ENCODE measurements at places on chromosomes 13 and 19.

DNA sequence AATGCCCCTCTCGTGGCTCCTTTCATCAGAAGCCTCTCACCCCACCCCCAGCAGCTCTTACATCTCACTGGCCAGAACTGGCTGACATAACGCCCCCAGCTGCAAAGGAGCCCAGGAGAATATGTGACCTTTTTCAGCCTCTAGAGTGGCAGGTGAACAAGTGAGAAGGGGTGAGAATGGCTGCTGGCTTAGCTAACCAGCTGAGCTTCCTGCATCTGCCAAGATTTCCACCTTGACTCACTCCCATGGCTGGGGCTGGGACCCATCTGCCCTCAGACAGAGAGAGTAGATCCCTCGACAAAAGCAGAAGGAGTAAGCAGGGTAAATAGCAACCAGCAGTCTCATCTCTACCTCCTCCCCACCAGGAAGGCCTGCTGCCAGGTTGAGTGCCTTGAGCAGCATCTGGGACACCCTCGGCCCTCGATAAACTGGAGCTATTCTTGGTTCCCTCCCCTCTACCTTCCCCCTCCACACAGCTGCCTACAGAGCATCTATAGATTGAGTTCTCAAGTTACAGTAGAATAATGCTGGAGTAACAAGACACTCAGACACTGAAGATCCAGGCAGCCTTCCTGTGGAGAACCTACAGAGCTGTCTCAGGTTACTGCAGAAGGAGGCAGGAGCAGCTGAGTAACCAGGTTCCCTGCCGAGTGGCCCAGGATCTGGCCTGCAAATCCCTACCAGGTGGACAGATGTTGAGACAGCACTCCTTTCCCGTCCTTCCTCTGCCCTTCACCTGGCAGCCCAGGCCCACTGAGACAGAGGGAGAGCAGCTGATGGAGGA is 15.5 kb downstream of the KASH5 start:
- DNase-seq = no peak

DNA sequence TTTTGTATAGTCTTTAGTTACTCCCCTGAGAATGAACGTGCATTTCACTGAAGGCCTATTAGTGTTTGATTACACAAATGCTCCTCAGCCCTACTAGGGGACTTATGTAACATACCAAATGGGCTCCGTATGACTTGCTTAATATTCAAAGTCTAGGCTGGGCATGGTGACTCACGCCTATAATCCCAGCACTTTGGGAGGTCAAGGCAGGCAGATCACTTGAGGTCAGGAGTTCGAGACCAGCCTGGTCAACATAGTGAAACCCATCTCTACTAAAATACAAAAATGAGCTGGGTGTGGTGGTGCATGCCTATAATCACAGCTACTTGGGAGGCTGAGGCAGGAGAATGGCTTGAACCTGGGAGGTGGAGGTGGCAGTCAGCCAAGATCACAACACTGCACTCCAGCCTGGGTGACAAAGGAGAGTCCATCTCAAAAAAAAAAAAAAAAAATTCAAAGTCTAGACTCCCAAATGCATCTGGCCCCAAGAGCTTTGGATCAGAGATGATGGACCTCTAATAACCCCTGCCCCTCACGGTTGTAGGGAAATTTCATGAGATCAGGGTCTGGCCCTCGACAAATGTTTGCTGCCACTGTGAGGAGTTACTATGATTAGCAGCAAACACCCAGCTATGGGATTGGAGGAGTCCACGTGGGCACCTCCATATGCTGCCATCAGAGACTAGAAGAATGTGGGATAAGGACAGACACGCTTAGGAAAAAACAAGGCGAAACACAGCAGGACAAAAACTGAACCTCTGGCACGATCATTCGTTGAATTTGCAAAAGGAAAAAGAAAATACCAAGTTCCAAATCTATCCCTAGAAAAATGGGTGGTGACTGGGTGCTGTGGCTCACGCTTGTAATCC is 4.6 kb downstream of the FBXO17 start:
- DNase-seq = no peak

- no peak for DNase-seq
These were observed 578.8 kb downstream of the DCT start for GRCh38 chr13:93900731-93901130.

- no peak for DNase-seq
These were observed 6.3 kb upstream of the RPS19 start for GRCh38 chr19:41853768-41854167.

DNA sequence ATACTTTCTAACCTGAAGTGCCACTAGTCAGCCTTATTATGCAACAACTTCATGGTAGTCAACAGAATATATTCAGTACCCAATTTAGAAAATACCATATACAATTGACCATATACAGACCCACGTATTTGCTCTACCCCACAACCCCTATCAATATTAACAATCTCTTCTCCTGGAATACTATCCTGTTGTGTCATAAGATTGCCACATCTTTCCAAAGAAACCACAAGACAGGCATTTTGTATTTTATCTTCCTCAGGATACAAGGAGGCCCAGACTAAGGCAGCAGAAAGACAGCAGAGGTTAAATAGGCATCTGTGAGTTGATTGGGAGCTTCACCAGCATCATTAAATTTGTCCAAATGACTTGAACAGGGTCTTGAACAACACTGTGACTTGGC is 4.5 kb downstream of the SPART start:
- no peak for DNase-seq

GRCh38 chr13:99045396-99045795 is 67.5 kb upstream of the DOCK9 start:
- no peak for DNase-seq

- no peak for DNase-seq
These were observed 802.3 kb upstream of the ARGLU1 start for GRCh38 chr13:107370015-107370785.

GRCh38 chr13:43653980-43654379 is 132.8 kb downstream of the ENOX1 start:
- DNase-seq = no peak

GRCh38 chr19:41936416-41936850 is 8.2 kb upstream of the ERFL start:
- DNase-seq = no peak

GRCh38 chr13:45372189-45373161 is 31.5 kb upstream of the TPT1 start:
- no peak for DNase-seq

DNA sequence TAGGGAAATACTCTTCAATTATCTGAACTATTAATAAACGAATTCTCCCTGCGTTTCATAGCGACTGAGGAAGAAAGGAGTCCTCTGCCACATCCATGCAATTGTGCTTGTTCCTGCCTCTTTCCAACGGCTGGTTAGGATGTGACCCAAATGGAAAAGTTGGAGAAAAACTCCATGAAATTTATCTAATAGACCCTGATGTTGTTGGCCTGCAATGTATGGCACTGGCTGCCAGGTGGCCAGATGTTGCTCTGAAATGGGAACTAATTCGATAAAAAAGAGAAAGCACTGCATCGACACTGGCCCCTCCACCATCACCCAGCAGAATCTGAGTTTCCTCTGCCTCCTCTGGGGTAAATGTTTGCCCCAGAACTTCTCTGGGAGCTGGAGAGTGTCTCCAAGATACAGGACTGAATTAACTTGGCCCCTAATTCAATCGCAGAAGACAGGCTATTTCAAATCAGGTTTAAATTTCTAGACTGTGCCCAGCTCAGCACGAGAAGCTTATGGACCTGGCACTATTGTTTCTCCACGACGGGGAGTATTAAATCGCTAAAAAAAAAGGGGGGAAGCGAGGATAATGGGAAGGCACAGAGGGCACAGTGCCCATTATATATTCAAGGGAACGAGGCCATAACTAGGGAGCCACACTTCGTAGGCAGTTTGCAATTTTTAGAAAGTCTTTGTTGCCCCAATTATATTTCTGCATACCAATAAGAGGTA is 103.9 kb downstream of the ZIC5 start:
- no peak for DNase-seq

DNA sequence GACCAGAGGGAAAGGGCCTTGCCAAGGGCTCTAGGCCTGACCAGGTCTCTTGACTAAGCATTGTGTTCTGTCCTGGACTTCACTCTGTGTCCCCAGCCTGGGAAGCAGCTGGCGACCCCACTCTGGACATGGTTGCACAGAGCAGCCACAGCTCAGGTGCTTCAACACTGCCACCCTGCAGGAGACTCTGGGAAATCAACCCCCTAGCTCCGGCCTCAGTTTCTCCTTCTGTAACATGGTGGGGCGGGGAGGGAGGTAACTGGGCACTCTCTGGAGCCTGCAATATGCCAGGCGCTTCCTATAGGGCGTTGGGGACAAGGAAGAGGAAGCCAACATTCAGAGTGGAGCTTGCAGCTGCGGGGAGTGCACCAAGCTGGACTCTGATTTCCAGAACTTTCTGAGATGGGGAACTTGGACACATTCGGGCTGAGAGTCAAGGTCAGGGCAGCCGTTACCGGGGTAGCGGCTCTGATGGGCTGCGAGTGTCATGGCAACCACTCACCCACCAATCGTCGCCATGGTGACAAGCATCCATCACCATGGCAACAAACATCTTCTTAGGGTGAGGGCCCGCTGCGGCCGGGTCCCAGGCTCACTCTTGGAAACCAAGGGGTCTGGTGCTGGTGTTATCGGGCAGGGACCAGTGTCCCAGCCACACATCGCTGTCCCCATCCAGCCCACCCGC is 12.8 kb downstream of the F2RL3 start:
- DNase-seq = no peak

DNA sequence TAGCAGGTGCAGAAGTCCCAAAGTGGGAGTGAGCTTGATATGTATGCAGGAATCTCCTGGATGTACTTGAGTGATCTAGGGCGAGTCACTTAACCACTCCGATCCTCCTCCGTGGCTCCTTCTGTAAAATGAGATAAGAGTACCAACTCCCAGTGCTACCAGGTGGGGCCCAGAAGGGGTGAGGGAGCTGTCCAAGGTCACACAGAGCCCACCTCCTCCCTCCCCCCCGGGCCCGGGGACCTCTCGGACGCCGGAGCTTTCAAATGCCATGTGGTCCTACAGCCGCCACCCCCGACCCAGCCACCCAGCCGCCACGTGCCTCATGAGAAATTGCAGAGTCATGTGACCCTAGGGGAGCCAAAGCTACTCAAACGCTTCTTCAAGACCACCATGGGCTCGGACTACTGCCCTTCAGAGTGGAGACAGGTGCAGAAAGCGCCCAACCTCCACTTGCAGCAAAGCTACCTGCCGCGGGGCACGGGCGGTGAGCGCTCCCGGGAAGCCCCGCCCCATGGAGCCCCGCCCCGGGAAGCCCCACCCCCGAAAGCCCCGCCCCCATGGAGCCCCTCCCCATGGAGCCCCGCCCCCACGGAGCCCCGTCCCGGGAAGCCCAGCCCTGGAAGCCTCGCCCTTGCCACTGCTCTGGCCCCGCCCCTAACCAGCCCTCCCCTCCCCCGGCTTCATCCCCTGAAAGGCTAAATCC is 10.1 kb upstream of the ZNF358 start:
- DNase-seq = no peak

GRCh38 chr13:36352350-36352749 is 6.2 kb upstream of the SPART start:
- DNase-seq = no peak

DNA sequence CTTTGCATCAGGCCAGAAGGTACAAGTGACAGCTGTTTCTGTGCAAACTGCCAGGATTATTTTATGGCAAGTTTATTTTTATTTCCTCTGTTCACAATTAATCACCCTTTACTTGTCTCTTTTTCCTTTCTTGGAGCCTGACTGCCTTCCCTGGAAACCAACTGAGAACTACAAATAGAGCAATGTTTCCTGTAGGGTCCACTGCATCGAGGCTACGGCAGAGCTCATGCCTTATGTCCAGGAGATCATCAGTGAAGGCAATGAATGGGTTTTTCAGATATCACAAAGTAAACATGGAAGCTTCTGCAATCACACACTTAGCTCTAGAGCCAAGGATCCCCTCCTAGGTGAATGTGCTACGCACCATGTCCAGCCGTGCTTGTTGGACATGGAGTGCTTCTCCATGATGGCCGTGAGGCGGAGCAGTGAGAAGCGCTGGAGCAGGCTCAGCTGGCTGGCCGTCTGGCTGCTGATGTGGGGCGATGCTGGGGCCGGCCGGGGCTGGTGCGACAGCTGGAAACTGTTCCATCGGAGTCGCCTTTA is 110.9 kb downstream of the KL start:
- DNase-seq = no peak

- no peak for DNase-seq
These were observed 4.8 kb downstream of the TSPAN16 start for GRCh38 chr19:11300811-11301120.

- no peak for DNase-seq
These were observed 104.2 kb downstream of the ITGBL1 start for GRCh38 chr13:101556676-101557123.

GRCh38 chr19:21593008-21593481 is 87.6 kb downstream of the ZNF429 start:
- DNase-seq = no peak

GRCh38 chr19:17615889-17616685 is 60.6 kb downstream of the COLGALT1 start:
- no peak for DNase-seq

DNA sequence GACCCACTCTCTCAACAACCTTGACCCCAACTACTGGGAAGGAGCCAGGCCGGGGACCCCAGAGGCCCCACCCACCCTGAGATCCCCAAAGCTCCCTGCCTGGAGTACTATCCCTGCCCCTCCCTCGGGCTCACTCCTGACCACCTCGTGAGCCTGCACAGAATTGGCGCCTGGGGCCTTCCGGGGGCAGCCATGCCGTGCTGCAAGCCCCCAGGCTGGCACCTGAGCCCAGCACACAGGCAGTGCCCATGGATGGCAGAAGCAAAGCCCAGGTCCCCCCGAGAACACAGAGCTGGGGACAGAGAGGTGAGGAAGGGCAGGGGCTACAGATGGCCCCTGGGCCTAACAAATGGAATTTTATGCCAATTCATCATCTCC is 13.9 kb downstream of the LSM4 start:
- DNase-seq = no peak

- DNase-seq = no peak
These were observed 79.3 kb downstream of the GPC6 start for GRCh38 chr13:93305886-93306285.

- DNase-seq = no peak
These were observed 26.6 kb downstream of the CD70 start for GRCh38 chr19:6564393-6564792.

Measured in foreskin melanocyte (primary cell).